ENCODE measurements at places on chromosomes 12 and 14.
A peak's percentile ranks its signal among the peaks of the same experiment; 100 is the strongest.

- no peak for DNase-seq
Measured at GRCh38 chr12:76506149-76506548, 53.4 kb downstream of the OSBPL8 start.

- DNase-seq: no peak
Measured at GRCh38 chr12:132686825-132687210, 324 bp downstream of the POLE start.

- no peak for DNase-seq
Measured at GRCh38 chr12:102043928-102044327, 17.9 kb downstream of the WASHC3 start.

- peak; percentile 43 for DNase-seq
Measured at GRCh38 chr14:69133206-69134125, 19.5 kb downstream of the DCAF5 start.

DNA sequence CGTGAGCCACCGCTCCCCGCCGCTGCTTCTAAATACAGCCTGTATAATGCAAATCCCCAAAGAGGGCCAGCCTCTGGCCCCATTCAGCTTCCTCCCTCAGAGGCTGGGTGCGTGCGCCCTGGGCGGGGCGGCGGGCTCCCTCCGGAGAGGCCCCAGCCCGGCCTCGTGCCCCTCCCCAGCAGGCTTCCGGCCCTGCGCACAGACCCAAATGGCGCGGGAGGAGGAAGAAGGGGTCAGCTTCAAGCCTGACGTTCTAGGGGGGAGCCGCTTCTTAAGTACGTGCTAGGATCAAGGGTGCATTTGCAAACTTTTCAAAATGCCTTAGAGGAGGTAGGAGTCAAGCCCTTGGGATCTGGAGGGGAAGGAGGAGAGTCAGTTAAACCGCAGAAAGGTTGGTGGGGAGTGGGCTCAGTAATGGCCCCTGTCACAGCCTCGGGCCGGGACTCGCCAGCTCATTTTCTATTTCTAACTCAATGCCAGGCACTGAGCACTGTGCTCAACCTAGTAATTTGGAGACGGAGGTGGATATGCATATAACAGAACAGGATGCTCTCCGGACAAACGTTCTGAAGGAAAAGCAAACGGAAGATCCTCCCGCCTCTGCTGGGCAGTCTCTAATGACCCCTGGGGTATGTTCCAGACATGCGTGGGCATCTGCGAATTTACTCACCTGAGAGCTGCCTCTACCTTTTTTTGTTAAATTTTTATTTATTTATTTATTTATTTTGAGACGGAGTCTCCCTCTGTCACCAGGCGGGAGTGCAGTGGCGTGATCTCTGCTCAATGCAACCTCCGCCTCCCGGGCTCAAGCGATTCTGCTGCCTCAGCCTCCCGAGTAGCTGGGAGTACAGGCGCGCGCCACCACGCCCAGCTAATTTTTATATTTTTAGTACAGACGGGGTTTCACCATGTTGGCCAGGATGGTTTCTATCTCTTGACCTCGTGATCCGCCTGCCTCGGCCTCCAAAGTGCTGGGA, 32.3 kb downstream of the NINJ2 start:
- no peak for DNase-seq

DNA sequence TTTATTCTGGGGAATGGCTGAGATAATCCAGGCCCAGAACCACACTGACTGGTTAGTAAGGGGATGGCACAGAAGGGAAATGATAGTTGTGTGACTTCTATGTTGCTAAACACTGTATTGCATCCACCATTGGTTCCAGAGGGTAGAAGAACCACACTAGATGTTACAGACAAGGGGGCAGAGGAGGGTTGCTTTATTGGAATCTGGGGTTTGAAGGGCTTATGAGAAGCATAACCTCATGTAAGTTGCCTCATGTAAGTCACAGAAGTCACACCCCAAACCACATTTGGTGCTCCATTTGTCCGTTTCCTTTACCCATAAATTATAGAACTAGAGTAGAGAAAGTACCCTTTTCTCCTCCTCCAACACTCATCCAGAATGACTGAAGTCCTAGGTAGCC, 5.5 kb upstream of the PSMA6 start:
- DNase-seq: no peak

GRCh38 chr14:70239802-70240201, 51.1 kb upstream of the SLC8A3 start:
- DNase-seq: no peak

DNA sequence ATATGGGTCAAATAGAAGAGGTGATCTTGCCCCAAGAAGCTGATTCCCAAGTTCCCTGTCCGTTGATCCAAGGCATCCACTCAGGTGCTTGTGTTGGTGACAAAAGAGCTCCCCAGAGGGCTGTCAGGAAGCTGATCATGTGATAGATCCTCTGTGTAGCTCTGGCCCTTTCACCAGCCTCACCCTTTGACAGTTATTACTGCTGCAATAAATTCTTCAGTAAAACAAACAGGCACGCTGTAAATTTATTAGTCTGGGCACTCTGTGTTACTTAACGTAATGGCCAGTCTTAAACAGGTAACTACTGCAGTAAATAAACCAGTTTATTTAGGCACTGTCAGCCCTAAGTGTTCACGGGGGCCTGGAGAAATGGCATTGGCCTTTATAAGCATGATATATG, 473.9 kb downstream of the BCL11B start:
- no peak for DNase-seq

- DNase-seq: no peak
Measured at GRCh38 chr12:118633071-118633470, 256.7 kb downstream of the SUDS3 start.

GRCh38 chr14:105092171-105093037, 27.2 kb upstream of the GPR132 start:
- no peak for DNase-seq

- no peak for DNase-seq
Measured at GRCh38 chr14:82112210-82112839, 578.7 kb upstream of the SEL1L start.

- no peak for DNase-seq
Measured at GRCh38 chr12:105723494-105723893, 393.0 kb downstream of the C12orf75 start.

Data from fibroblast of skin of left quadriceps (primary cell).